BJ (cell line): ENCODE measurements at places on chromosomes 12 and 14. TPM values are rescaled to one million over a fixed set of nuclear protein-coding genes. Genes with fewer than 3 reads are reported as not detected.

Gene DIO3
- not detected in 2 replicates for polyA plus RNA-seq

Gene SLC17A8
- polyA plus RNA-seq: not detected in 2 replicates

Gene KCNJ8
- 7.6 and 8.7 TPM in 2 replicates for polyA plus RNA-seq

Gene SERPINA12
- not detected in 2 replicates for polyA plus RNA-seq

Gene REP15
- 0.63 and 1.0 TPM in 2 replicates for polyA plus RNA-seq

Gene RTL1
- polyA plus RNA-seq: not detected in 2 replicates

Gene SYCP3
- 0.10 TPM in 1 of 2 replicates, not detected in the other for polyA plus RNA-seq

DNA sequence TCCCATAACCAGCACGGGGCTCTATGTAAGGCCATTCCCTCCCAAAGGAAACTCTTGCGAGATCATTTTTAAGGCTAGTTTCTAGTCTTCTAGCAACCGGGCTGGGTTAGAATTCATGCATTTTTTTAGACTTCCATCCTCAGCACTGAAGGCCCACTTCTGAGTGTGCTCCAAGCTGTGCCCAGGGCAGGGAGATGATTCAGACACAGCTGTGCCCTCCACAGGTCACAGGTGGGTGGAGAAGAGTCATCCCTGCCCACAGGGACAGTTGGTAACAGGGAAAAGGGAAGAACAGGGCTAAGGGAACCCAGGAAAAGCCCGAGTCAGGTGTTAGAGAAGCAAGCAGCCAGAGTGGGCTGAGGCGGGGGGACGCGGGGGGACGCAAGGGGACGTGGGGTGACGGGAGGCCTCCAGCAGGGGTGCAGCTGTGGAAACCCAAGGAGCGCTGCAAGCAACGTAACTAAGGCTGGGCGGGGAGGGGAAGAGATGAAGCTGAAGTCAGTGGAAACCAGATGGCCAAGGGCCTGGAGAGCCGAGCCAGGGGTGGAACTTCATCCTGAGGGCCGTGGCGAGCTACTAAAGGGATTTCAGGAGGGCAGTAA is 27.2 kb upstream of the PPP2R5C start:
- no peak for DNase-seq

DNA sequence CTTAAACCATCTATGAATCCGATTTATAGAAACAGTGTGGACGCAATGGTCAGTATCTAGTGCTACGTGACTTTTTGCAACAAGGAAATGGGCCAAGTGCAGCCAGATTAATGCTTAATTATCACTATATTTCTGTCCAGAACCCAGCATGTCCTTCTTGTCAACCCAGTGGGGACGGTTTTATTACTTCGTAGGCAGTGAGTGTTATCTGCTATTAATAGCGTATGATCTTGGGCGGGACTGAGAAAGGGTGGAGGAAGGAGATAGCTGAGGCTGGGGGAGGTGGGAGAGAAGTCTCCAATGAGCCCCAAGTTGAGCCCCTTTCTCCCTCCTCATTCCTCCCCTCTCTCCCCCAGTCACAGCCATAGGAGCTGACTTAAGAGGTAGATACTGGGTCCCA is 59.7 kb upstream of the FAM222A start:
- no peak for DNase-seq

GRCh38 chr14:38073641-38074040 is 134.1 kb upstream of the SSTR1 start:
- peak; percentile 31 for DNase-seq

DNA sequence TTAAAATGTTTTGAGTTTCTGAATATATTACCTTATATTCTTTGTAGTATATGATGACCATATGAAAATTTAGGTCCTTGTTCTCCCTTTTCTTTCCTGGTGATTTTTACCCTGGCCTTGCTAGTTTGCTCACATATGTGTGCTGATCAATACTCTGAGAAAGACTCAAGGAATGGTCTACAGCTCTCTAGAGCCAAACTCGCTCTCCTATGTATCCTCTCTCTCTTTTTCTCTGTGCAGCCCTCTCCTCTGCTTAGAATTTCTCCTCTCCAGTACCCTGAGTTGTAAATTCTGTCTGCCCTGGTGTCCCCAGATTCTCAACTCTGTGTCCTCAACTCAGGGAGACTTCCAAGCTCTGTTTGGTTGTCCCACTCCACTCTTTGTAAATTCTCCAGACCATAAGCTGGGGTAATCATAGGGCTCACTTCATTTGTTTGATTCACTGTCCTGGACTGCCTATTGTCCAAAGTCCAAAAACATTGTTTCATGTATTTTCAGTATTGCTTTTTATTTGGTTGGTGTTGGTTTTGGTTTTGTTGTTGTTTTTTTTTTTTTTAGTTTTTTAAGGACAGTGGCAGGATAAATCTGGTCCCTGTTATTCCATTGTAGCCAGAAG is 41.0 kb downstream of the FOXA1 start:
- DNase-seq: no peak

- no peak for DNase-seq
Measured at GRCh38 chr12:82963956-82964355, 277.2 kb downstream of the TMTC2 start.

DNA sequence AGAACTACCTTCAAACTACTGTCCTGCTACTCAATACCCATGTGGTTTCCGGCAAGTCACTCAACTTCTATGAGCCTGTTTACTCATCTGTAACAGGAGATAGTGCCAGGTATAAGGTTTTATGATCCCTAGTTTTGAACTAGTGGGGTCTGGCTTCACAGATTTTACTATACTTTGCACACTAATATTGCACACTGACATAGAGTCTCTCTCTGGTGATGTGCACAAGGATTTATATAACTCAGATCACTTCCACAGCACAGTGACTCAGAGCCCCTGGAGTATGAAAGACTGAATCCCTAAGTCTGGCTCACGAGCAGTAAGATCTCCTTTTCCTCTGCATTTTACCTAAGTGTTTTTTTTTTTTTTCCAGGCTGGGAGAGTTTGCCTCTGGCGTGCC is 69.7 kb upstream of the SLC38A2 start:
- no peak for DNase-seq

- DNase-seq: no peak
Measured at GRCh38 chr14:67483579-67484285, 4.8 kb downstream of the TMEM229B start.

- DNase-seq: no peak
Measured at GRCh38 chr12:10301103-10301502, 6.6 kb upstream of the KLRD1 start.

DNA sequence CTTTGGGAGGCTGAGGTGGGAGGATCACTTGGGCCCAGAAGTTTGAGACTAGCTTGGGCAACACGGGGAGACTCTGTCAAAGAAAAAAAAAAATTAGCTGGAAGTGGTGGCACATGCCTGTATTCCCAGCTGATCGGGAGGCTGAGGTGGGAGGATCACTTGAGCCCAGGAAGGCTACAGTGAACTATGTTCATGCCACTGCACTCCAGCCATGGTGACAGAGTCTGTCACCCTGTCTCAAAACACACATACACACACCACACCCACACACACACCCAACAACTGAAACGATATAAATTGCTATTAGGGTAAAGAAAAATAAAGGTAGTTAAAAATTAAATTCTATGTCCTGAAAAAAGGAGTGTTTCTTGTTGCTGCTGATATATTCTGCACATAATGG is 7.9 kb downstream of the PPP1R12A start:
- DNase-seq: no peak

DNA sequence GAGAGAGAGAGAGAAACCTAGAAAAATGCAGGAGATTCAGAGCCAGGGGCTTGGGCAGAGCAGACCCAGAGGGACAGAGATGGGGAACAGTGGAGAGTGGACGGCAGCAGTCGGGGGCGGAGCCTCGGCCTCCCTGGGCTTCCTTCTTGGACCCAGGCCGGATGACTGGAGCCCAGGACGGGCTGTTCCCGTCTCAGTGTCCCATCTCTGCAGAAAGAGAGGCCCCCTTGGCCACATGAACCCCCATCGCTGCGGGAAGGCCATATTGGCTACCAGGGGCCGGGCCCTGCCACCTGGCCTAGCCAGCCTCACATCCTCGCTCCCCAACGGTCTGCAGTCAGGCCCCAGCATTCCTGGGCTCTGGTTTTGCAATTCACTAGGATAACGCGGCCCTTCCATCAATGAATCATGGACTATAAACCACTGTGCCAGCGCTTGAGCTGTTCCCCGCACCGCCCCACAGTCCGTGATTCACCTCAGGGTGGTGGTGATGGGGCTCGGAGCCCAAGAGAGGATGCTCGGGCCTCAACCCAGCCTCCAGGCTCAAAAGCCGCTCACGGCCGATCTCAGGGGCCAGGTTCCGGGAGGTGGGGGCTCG is 116.5 kb downstream of the RFLNA start:
- peak; percentile 80 for DNase-seq

- DNase-seq: no peak
Measured at GRCh38 chr12:94644141-94644979, 6.0 kb downstream of the TMCC3 start.

- DNase-seq: no peak
Measured at GRCh38 chr12:65171870-65172269, 2.5 kb downstream of the LEMD3 start.

GRCh38 chr14:57189070-57189469 is 79.6 kb downstream of the EXOC5 start:
- DNase-seq: no peak

GRCh38 chr14:64391986-64392385 is 3.8 kb downstream of the MTHFD1 start:
- DNase-seq: no peak

DNA sequence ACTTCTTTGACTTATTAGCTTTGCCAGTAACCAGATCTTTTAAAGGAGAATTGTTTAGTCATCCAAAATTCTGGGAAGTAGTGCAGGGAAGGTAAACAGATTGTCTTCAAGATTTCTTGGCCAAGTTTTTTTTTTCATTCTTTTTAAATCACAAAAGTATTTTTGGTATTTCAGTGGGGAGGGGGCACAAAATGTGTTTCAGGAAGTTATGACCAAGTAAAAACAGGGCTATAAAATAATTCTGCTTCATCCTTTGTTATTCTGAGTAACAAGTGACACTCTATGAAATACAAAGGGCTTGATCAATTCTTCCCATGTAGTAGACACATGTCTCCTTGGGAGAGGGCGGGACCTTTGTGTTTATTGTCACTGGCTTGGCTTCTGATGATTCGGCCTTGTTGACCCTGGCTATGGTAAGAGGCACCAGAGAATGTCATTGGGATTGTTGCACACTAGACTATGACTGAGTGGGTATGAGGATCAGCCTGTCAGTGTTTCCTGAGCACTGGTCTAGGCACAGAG is 55.4 kb downstream of the SUSD6 start:
- peak; percentile 54 for DNase-seq

GRCh38 chr14:29627137-29627536 is 300.5 kb downstream of the PRKD1 start:
- no peak for DNase-seq

DNA sequence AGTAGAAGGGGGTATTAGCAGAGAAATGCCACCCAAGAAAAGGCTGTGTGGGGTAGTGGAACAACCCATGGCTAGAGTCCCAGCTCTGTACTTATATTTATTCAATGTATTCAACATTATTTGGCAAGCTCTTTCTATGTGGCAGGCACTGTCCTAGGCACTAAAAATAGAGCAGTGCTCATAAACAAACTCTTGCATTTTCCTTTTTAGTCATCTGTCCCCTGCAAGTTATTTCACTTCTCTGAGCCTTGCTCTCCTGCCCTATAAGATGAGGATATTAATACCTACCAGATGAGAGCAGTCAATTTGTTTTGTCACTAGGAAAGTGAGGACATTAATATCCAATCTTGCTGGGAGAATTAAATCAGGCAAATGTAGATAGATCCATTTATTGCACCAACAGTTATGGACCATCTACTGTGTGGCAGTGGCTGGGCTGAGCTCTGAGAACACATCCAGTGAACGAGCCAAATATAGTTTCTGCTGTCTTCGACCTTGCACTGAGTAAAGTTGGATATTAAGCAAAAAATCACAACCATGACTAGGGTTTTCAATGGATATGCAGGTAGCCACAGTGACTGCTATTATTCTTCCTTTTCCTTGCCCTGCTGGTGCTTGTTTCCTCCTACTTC is 314.3 kb upstream of the TBX3 start:
- no peak for DNase-seq
